Activated naive CD4-positive, alpha-beta T cell treated with anti-CD3 and anti-CD28 coated beads, Interleukin-2, amount 50 U/mL, for 72 hours (primary cell): ENCODE measurements at places on chromosomes 1 and 21.

DNA sequence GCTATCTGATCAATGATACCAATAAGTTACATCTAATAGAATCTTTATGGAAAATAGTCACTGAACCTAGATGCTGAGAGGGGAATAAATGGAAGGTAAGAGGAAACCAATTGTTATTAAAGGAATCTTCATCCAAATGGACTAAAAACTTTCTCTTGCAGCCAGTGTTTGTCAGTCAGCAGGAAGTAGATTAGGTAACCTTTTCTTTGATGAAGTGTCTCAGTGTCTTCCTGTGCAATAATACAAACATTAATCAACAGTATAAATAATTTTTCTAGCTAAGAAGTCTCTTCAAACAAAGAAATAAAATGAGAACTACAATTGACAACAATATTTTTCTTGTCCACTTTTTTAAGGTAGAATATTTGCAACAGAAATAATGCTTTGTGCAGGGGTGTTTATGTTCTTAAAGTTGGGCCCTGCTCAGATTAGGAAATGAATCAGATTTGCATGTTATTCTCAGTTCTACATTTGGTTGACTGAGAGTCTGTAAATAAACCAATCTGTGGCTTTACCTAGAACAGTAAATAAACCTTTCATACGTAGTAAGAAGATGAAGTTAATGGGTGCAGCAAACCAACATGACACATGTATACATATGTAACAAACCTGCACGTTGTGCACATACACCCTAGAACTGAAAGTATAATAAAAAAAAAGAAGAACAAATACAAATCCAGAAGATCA is 391.4 kb downstream of the MRPL39 start:
- DNase-seq: no peak

DNA sequence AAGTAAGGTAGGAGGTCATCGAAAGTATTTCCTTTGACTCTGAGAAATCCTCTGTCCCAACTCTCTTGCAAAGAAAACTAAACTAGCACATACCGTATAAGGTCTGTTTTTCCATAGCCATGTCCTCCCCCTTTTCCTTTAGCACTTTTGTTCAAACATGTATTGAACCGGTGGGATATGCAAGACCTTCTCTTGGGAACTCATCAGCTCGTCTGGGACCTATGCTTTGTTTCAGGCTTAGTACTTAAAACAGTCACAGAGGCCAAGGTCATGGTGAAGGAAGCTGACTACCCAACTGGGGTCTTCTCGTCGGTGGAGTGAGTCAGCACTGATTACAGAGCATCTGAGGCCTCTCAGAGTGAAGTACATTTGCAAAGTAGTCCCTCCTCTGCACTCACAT is 185.0 kb downstream of the ZBTB18 start:
- no peak for DNase-seq

DNA sequence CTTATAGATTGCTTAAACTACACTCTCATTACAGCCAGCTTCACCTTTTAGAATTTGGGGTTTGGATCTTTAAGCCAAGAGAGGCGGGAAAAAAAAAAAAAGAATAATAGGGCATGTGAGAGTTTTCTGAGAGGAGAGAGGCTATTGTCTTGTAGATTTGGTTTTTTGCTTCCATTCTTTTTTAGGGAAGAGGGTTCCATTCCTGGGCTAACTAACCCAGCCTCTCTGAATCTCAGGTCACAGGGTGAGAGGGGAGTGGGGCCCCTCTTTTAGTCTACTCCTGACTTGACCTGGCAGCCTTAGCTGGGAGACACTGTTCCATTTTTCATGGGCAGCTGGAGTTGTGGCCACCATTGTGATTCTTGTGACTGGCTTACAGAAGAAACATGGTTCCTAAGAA is 24.2 kb downstream of the PBX1 start:
- no peak for DNase-seq

DNA sequence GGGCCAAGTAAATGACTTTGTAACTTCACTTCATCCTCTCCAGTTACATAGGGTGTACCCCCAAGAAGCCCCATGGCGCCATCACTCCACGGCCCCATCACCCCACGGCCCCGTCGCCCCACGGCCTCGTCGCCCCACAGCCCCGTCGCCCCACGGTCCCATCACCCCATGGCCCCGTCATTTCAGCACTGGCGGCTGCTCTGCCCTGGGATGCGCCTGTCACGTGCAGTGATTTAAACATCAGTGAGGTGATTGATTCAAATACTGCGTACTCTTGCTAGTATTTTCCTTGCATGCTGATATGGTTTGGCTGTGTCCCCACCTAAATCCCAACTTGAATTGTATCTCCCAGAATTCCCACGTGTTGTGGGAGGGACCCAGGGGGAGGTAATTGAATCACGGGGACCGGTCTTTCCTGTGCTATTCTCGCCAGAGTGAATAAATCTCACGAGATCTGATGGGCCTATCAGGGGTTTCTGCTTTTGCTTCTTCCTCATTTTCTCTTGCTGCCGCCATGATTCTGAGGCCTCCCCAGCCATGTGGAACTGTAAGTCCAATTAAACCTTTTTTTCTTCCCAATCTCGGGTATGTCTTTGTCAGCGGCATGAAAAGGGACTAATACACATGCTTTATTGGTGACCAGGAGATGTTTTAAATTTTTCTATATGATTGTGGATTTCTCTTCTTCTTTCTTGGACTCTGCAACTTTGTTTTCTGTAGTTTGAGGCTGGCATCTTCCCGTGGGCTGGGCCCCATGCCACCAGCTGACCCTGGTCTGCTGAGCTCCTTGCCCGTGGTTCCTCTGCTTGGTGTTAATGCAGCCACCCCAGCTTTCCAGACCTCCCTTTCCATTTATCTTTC is 50.1 kb upstream of the PCBP3 start:
- DNase-seq: no peak

- no peak for DNase-seq
These were observed 24.6 kb downstream of the RUNX3 start for GRCh38 chr1:24905355-24905978.

DNA sequence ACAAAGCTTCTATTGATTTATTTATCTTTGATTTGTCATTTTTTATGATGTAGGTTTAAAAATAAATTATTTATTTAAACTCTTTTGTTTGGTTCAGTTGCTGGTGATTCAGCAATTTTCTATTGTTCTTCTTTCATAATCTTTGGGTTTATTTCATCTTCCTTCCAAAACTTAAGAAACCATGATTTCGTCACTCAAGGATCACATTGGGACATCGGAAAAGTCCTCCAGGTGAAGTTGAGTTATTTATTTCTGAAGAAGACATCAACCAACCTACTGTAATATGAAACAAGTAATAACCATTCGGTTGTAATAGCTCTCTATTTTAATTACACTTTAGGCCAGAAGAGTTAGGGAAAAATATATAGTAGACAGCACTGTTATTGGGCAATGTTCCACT is 23.0 kb upstream of the WLS start:
- DNase-seq: no peak

DNA sequence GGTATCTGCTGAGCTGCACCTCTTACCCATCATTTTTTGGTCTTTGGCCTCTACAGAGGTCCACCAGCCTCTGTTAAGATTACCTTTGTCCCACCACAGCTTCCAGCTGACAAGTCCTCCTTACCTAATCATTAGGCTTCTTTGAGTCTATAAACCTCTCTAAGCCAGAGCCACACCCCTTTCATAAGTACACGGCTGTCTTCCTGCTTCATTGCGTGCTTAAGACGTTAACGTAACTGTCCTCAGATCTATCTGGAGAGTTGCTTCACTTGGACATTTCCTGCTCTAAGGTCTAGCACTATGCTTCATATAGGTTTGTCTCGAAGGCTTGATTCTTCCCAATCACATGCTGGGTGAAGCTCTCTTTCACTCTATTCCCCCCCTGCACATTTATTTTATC is 71.0 kb upstream of the CACHD1 start:
- no peak for DNase-seq

GRCh38 chr1:207849016-207849415 is 61.9 kb downstream of the CD34 start:
- no peak for DNase-seq

DNA sequence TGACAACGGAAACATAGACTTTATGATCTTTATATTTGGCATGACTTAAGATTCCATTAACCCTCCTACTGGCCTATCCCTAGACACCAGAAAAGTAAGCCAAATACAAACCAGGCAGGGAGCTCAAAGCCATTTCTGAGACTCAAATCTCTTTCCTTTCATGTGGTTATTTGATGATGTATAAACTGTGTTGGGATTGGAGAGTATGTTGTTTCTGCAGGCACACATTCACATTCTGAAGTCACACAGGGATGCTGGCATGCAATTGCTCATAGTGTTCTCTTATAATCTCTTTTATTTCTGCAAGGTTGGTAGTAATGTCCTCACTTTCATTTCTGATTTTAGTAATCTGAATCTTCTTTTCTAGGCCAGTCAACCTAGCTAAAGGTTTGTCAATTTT is 5.8 kb downstream of the ZMYND12 start:
- DNase-seq: no peak

- DNase-seq: peak; percentile 62
These were observed at the start of gene GBP4 for GRCh38 chr1:89198491-89199072. Gene GBP4 (minus strand): TSS chr1:89198942. CDS start chr1:89198834, 108 bp downstream.

GRCh38 chr1:26529655-26530409 is at the start of gene RPS6KA1:
Gene RPS6KA1 (plus strand): TSS chr1:26529761. CDS start chr1:26529921, 160 bp downstream.
- DNase-seq: peak; percentile 76

DNA sequence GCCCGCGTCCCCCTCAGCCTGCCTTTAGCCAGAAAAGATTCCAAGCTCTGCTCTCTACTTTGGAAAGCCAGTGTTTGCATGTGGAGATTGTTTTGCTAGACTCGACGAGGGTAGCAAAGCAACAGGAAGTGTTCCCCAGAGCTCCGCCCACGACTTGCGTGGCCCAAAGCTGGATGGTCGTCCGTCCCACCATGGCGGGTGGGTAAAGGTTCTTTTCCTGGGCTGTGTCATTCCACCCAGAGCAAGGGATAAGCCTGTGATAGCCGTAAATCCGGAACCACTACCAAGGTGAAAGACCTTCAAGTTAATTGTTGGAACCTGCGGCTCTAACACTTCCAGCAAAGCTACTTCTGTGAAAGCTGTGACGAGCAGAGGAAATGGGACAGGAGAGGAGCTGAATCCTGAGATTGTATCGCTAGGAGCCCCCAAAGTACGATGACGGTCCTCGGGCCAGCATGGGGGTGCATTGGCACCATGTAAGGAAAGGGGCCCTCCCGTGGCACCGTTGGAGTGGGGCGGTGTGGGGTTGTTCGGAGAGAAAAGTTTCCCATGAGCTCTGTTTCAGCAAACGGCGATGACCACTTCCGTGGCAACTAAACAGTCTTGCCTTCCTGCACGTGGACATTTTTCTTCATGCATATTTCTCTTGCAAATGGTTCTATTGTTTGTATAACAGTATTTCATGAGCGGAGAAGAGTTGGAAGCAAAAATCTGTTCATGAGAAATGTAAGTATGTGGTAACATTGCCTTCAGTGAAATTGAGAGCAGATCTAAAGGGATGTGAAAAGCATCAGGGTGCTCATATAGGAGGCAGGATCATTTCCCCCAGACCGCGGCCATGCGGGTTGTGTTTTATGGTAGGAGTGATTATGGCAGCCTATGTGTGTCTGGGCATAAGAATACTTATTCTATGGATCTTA is 8.4 kb downstream of the MX2 start:
- DNase-seq: peak; percentile 49

- no peak for DNase-seq
These were observed 1963.0 kb downstream of the NCAM2 start for GRCh38 chr21:22961258-22961657.

GRCh38 chr21:37565530-37566223 is 199.1 kb downstream of the DYRK1A start:
- no peak for DNase-seq

GRCh38 chr21:33899199-33899598 is 16.4 kb downstream of the ATP5PO start:
- no peak for DNase-seq

DNA sequence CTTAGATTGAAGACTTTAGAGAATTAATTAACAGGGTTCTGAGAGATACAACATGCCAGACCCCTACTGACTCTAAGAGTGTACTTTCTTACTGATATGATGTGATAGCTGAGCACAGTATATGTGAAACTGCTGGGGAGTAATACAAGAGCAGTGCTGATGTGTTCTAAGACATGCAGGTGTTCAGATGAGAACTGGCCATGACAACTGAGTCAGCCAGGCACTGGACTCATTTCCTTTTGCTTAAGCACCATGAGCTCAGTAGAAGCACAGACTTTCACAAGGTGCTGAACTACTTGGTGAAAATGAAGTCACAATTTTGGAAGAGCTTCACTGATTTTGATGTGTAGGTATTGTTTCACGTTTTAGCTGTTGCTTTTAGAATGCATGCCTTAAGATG is 15.9 kb upstream of the POGZ start:
- peak; percentile 44 for DNase-seq

DNA sequence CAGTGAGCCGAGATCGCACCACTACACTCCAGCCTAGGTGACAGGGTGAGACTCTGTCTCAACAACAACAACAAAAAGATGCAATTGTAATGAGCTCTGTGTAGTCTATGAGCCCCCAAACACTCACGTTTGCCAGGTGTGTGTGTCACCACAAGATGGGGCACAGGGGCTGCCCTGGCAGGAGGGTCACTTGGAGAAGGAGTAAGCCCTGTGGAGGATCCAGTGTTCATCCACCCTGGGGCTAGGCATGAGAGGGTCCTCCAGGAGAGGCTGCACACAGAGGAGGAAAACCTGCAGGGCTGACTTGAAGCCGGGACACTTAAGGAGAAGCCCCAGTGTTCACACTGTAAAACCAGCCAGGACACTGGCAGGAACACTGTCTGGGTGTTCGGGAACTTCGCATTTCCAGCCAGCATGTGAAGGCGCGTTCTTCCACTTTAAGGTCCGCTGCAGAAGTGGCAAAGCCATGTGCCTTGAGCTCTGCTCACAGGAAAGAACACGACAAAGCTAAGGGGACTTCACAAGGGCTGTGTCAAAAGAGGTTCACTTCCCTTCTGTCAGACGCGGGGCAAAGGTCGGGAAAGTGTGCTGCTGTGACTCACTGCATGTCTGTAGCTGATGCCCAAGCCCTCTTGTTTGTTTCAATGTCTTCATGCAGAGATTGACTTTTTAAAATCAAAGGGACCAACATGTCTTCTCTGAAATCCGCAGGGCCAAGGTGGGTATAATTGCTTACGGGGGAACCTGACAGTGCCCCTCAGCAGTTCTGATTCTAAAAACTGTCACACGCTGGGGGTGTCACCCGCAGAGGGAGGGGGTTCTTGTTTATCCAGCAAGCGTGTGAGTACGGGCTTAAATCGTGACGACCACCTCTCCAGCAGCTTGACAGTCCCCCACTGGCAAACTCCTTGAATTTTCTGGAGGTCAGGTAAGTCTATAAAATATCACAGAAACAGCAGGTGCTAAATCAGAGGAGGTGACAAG is 102.8 kb downstream of the RIPK4 start:
- no peak for DNase-seq

DNA sequence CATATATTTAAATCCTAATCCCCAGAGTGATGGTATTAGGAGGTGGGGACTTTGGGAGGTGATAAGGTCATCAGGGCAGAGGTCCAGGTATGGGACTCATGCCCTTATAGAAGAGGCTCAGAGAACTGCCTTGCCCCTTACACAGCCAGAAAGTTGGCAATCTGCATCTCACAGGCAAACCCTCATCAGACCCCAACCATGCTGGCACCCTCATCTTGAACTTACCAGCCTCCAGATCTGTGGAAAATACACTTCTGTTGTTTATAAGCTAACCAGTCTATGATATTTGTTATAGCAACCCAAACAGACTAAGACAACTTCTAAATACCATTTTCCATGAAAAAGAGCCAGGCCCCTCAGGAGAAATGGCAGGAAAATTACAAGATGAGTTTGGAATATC is 69.3 kb upstream of the PRDX6 start:
- DNase-seq: no peak
